ENCODE measurements at places on chromosomes 5 and 9. TPM values are rescaled to one million over a fixed set of nuclear protein-coding genes. Genes with fewer than 3 reads are reported as not detected.

PCDHB8 gene
- total RNA-seq = 15.0 TPM

SSBP2 gene
- 434 TPM for total RNA-seq

WDR38 gene
- total RNA-seq = not detected

MARVELD2 gene
- total RNA-seq = 0.94 TPM

PTBP3 gene
- total RNA-seq = 51.3 TPM

PCDHGA10 gene
- 36.3 TPM for total RNA-seq

TIGD6 gene
- 4.1 TPM for total RNA-seq

CLIC3 gene
- total RNA-seq = not detected

FOXD4L6 gene
- 1.3 TPM for total RNA-seq

HTR4 gene
- total RNA-seq = 0.31 TPM

PCDHB6 gene
- 5.6 TPM for total RNA-seq

CDC20B gene
- total RNA-seq = 0.31 TPM

EIF4E1B gene
- total RNA-seq = 0.31 TPM

CAMK2A gene
- 13.8 TPM for total RNA-seq

LVRN gene
- 7.5 TPM for total RNA-seq

SMIM33 gene
- not detected for total RNA-seq

C9orf43 gene
- total RNA-seq = 0.94 TPM

NIM1K gene
- 8.5 TPM for total RNA-seq

NDFIP1 gene
- 230 TPM for total RNA-seq

STOML2 gene
- total RNA-seq = 38.5 TPM

ACER2 gene
- 9.1 TPM for total RNA-seq

CKMT2 gene
- 1.3 TPM for total RNA-seq

HMGCS1 gene
- total RNA-seq = 480 TPM

IL5 gene
- total RNA-seq = not detected

Measured in parietal lobe (tissue), 2 donors.